Activated naive CD8-positive, alpha-beta T cell treated with anti-CD3 and anti-CD28 coated beads, Interleukin-2, amount 10 ng/mL, durations not matched to agents 7 days and 5 days (primary cell): ENCODE measurements at places on chromosomes 3 and 15. TPM values are rescaled to one million over a fixed set of nuclear protein-coding genes. Genes with fewer than 3 reads are reported as not detected.
A peak's percentile ranks its signal among the peaks of the same experiment; 100 is the strongest.

DNA sequence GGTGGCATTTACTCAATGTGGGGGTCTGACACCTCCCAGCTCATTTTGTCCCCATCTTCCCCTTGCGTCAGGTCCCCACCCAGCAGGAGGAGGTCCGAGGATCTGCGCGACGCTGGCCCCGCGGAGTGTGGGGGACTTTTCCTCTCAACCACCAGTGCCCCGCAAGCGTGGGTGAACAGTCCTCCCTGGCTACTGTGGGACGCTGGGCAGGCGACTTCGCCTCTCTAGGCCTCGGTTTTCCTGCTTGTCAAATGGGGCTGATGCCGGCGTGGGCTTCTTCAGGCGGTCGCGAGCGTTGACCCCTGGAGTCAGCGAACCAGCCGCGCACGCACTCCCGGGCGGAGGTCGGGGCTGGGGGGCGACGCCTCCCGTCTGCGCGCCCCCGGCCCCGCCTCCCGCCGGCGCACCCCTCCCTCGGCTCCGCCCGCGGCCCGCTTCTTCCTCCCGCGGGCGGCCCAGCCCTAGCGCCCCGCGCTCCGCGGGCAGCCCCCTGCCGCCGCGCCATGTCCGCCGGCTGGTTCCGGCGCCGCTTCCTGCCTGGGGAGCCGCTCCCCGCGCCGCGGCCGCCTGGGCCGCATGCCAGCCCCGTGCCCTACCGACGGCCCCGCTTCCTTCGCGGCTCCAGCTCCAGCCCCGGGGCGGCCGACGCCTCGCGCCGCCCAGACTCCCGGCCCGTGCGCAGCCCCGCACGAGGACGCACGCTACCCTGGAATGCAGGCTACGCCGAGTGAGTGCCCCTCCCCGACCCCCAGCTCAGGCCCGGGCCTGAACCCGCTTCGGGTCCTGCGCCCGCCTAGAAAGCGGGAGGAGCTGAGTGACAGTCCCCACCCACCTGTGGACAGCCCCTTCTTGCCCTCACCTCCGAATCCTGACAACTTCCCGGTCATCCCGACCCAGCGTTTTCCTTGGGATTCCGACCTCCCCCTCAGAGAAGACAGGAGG lies at the start of gene PPM1M:
Gene PPM1M, plus strand, starts transcription at position 438 of the 942 bp plus-strand sequence. Its CDS starts 66 bp downstream, at position 504.
- H3K27ac ChIP-seq, result peak within 1 kb of the TSS; percentile 94
- peak; percentile 81 for DNase-seq
- no peaks in the 10 kb centered on the region for H3K27me3 ChIP-seq
- H3K4me3 ChIP-seq, result peak within 1 kb of the TSS; percentile 91
- H3K4me1 ChIP-seq, result peaks cover 63% of the 10 kb centered on the region
- H3K36me3 ChIP-seq, result peaks cover 30% of the 10 kb centered on the region

DNA sequence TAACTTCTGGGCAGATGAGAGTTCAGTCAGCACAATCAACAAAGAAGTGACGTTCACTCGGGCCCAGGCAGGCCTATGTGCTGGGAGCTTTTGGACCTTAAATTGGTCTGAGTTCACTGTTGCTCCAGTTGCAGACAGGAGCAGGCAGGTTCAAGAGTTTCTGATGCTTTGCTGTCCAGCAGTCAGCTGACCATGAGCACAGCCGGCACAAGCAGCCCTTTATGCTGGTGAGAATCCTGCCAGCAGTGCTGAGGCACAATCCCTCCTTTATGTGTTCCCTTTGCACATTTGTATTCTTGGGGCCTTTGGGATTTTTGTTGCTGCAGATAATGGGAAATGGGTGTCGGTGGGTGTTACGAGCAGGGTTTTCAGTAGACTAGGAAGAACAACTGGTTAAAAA lies 81.2 kb upstream of the GOLGA8J start:
- no peak overlapping the region for H3K27ac ChIP-seq
- H3K4me3 ChIP-seq, result no peak overlapping the region
- DNase-seq, result no peak
- peaks cover 12% of the 10 kb centered on the region for H3K27me3 ChIP-seq

GRCh38 chr3:23685541-23686258 lies 120.1 kb upstream of the UBE2E1 start:
- no peak overlapping the region for H3K4me3 ChIP-seq
- peaks cover 2% of the 10 kb centered on the region for H3K27me3 ChIP-seq
- DNase-seq, result no peak
- H3K27ac ChIP-seq, result no peak overlapping the region

DNA sequence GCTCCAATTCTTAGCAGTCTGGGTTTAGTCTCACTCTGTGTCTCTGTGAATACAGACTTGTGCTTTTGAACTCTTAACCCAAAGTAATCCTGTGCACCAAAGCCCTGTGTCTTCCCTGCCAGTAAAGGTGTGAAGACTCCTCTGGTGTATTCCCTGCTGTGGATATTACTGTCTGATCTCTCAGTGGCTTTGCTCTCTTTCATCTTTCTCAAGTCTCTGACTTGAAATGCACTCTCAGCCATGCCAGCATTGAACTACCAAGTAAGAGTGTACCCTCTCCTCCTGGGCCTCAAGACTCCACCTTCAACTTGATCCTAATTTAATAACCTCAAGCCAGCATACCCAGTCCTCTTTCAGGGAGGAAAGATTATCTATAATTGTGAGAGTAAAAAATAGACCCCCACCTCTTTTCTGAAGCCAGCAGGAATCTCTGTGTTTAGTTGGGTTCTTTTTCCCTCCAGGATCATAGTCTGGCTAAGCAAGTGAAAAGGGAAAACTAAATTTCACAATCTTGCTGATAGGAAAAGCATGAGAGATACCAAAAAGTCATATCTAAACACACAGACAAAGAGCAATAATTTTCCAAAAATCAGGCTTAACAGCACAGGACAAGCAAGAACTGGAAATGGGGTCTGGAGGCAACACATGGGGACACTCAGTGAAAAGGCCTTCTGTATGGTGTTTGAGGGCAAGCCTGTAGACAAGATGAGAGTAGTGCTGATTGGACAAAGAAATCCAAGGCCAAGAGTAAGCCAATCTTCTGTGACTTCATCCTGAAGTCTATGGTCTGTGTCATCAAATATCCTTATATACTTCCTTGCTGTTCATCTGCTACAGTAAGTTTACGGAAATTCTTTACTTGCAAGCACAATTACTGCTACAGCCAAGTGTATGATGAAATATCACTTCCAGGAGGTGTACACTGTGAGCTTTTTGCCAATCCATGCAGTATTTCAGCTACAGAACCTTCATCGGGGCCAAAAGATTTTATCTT lies 296.1 kb upstream of the TGFBR2 start:
- H3K4me3 ChIP-seq, result no peak overlapping the region
- H3K27ac ChIP-seq, result no peak overlapping the region
- H3K4me1 ChIP-seq, result peaks cover 1% of the 10 kb centered on the region
- no peaks in the 10 kb centered on the region for H3K27me3 ChIP-seq
- H3K36me3 ChIP-seq, result peaks cover 15% of the 10 kb centered on the region

The CCR8 gene
- 1.1 TPM for total RNA-seq

The IGF1R gene
- total RNA-seq, result 21.5 TPM
